ENCODE measurements at places on chromosomes 16 and 17.

GRCh38 chr16:57191056-57191571 is 5.0 kb downstream of the RSPRY1 start:
- DNase-seq, result no peak

DNA sequence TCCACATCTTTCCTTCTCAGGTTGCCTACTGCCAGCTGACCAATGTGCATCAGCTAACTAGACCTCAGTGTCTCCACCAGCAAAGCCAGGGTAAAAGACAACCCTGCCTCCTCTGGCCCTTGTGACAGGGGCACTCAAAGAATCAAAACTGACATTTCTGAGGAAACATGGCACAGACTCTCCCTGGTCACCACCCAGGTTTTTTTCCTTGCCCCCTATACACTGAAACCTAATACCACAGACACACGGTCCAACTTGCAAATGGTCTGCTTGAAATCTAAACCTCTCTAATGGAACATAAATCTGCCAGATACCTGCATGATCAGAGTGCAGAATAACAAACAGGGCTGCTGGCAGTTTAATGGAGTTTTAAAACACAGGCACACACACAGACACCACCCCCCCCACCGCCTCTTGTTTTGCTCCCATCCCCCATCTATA is 19.5 kb upstream of the CORO6 start:
- DNase-seq, result no peak

DNA sequence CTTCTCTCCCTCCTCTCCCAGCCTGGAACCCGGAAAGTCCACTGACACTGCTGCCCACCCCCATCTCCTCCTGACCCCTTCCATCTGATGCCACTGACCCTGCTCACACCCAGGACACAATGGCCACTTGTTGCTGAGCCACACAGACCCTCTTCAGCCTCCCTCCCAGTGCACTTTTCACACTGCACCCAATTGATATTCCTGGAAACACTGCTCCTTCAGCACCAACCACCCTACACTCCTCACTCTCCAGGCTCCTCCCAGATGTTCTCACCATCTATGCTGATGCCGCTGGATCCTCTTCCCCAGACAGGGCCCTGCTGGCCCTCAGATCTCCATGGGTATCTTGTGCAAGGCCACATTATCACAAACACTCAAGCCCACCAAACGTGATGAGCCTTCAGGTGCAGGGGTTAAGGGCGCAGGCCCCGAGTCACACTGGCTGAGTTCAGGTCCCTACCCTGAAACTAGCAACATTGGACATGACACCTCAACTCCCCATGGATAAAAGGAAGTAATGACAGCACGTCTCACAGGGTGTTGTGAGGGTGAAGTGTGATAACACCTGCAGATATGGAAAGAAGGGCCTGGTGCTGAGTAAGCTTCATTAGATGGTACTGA is 238.1 kb downstream of the ZNF423 start:
- DNase-seq, result no peak

DNA sequence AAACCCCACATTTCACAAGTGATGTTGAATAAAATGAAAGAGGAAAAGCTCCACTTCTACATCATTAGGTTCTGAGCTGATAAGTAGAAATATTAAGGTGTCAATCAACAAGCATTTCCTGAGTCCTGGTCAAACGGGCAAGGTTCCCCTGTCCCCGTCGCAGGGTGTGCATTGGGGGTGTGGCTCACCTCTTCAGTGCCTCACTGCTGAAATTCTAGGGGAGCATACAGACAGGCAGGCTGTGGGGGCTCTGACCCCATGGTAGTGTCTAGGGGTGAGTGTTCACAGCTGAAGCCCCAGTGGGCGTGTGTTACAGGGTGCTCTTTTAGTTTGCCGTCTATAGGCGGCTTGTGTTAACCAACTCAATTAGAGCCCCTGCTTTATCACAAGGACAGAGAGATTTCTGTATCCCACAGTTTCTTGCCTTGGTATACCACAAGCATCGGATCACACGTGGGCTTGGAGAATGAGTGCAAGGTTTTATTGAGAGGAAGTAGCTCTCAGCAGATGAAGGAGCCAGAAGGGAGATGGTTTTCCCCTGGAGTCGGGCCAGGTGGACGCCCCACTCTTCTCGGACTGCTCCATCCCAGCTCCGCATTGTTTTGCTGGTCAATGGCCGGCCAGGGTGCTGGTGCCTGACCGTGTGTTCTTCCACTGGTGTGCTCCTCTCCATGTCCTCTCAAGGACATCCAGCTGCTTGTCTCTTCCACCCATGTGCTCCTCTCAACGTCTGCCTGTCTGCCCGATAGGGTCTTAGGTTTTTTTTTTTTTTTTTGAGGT is 238.2 kb upstream of the NLRP1 start:
- DNase-seq, result no peak

DNA sequence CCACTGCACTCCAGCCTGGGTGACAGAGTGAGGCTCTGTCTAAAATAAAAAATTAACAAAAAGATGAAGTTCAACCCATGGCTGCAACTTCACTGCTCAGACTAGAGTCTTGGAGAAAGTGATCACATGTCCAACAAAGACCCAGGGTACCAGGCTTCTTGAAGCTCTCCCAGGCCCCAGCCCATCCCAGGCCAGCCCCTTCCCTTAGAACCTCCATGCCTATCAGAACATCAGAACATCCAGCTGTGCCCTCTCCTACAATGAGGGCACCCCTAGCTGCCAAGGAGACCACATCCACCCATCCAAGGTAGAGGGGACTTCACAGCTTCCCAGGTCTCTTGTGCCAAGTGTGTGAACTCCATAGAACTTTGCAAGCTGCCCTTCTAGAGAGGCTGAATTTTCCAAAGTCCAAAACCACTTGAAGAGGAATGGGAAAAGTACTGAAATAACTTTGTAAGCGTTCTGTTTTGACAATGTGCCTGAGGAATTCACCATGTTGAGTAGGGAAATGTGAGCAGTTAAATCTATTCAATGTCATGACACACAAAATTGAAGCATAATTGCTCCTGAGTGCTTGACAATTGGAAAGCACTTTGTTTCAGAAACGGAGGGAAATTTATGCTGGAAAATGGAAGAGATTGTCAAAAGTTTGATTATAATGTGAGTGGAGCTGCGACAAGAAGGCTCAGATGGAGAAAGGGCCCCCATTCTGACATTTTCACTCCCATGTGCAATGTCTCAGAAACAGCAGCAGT is 230.4 kb downstream of the ZNF423 start:
- DNase-seq, result no peak

- DNase-seq, result no peak
Measured at GRCh38 chr16:48537909-48538745, 71.9 kb downstream of the N4BP1 start.

- no peak for DNase-seq
Measured at GRCh38 chr17:17029938-17030337, 12.3 kb upstream of the MPRIP start.

- DNase-seq, result no peak
Measured at GRCh38 chr17:19372439-19372838, 5.9 kb upstream of the MAPK7 start.

GRCh38 chr17:45296003-45296832 is 20.6 kb downstream of the MAP3K14 start:
- DNase-seq, result no peak

GRCh38 chr17:45101883-45102811 is 30.2 kb downstream of the PLCD3 start:
- DNase-seq, result no peak

DNA sequence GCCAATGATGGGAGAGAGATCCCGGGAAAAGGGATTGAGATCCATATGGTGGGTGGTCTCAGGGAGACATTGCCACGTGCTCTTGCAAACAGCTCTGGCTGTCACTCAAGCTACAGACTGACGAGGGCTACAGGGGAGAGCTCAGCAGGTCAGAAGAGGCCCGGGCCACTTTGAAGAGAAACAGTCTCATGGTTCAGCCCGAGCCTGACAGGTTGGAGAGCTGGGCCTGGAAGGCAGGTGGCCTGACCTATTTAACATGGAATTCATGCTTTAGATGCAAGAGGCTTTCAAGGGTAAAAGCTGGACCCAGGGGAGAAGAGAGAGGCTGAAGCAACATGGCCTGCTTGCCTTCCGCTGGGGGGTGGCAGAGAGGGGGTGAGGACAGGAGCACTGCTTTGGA is 81.0 kb upstream of the BRD7 start:
- DNase-seq, result no peak

DNA sequence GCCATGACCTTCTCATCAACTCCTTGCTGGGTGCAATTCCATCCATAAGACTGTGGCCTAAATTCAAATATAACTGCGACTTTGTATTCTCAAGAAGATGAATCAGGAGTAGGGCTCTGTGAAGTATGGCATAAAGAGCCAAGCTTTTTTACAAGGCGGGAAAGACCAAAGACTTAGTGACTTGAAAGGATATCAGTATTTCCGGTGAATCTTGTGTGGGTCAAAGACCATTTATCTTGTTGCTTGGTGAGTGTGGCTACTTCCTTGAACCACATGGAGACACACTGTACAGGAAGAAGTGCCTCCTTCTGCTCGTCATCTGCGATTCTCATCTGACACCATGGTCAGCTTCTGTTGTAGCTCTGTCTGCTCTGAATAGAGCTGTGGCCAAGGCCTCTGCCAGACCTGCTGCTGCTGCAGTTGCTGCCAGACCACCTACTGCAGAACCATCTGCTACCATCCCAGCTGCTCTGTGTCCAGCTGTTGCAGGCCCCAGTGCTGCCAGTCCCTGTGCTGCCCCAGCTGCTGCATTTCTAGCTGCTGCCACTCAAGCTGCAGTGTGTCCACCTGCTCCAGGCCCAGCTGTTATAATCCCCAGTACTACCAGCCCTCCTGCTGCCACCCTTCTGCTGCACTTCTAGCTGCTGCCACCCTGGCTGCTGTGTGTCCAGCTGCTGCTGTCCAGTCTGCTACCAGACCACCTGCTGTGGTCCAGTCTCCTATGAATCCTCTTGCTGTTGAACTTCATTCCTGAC is 6.1 kb upstream of the KRTAP2-4 start:
- no peak for DNase-seq

DNA sequence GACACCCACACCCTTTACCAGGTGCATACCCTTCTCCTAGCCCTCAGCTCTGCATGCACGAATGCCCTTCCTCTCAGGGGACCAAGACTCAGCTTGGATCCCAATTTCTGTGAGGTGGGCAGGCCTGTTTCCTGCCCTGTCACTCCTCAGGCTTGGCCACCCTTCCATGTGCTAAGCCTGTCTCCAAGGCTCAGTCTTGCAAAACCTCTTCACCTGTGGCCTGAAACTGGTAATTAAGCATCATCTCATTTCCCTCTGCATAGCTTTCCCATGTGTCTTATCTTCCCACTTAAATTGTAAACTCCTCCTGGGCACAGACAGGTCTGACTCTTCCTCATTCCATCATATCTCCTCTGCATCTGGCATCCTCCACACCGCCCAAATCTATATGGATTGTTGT is 31.0 kb upstream of the SMPD3 start:
- DNase-seq, result no peak

GRCh38 chr16:56748191-56748590 is 18.3 kb downstream of the NUP93 start:
- no peak for DNase-seq

GRCh38 chr17:57279432-57279831 is 23.1 kb downstream of the MSI2 start:
- no peak for DNase-seq

DNA sequence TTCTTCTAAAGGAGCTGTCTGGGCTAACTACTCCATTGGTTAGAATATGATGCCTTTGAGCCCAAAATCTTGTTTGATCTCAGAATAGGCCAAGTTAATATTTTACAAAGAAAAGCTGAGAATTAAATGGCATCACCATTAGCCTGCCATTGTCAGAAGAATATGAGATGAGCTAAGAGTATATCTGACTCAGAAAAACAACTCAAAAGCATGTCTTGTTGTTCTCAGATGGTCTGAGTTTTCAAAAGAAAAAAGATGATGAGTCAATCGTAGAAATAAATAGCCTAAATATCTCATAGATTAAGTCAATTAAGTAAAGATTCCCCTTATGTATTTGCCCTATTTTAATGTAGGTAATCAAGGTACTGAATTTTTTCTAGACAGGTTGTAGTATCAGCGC is 197.1 kb upstream of the TBX2 start:
- no peak for DNase-seq

DNA sequence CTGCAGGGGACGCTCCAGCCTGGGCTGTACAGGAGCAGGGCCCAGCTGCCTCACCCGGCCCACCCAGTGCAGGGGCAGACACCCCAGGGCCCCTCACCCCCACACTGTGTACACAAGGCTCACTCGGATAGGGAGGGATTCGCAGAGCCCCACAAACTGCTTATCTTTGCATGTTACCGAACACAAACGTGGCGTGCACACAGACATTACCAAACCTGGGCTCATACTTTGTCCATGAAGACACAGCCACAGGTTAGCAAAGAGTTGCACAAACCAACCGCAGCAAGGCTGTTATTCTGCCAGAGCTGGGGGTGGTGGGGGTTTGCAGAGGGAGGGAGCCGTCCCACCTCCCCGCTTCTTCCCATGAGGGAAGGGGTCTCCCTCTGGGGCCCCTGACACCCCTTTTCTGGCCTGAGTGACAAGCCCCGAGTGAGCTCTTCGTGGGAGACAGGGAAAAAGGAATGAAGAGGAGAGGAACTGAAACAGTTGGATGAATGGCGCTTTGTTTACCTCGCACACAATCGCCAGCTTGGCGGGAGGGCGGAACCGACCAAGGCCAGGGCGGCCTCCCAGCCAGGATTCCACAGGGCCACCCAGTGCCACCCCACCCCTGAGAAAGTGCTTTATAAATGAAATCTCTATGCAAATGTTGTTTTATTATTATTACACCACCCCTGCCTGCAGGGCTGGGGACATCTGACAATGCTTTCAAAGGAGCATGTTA is 434 bp upstream of the CPSF4L start:
- no peak for DNase-seq

GRCh38 chr16:15672514-15673167 is 22.6 kb downstream of the NDE1 start:
- DNase-seq, result peak; percentile 45

DNA sequence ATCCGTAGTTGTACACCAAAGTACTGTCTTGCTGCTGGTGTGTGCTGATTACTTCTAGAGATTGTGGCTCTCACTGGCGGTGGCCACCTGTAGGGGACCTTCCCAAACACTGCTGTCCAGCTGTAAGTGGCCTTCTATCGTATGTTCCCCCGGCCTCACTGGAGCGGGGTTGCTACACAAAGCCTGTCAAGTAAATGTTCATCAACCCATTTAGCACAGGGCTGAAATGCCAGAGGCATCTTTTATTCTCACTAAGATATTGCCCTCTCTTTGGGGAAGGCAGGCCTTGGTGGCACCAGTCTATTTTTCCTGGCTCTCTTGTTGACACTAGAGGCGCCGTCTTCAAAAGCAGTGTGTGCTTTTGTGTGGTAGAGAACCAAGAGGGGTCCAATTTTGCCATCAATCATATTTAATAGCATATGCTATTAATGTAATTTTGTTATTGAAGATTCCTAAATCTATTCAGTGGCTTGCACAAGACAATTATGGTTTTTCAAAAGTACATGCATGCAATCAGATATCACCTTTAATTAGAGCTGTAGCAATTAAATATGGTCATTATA is 514.4 kb upstream of the SALL1 start:
- DNase-seq, result no peak

DNA sequence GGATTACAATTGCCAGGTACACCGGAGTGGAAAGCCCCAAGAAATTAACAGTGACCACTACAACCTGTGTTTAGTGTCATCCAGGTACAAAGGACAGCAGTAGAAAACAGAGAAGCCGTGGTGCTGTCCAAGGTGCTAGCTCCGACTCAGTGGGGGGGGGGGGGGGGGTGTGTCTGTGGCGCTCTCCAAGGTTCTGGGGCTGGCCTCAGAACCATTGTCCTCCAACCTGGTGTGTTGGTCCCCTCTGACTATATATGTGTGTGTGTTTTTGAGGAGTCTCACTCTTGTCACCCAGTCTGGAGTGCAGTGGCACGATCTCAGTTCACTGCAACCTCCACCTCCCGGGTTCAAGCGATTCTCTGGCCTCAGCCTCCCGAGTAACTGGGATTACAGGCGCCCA is 5.8 kb upstream of the ZNF23 start:
- peak; percentile 21 for DNase-seq
